Cardiac muscle cell (in vitro differentiated cells and primary cell): ENCODE measurements at places on chromosomes 6 and 20. TPM values are rescaled to one million over a fixed set of nuclear protein-coding genes. Genes with fewer than 3 reads are reported as not detected.

- H3K27ac ChIP-seq = no peak overlapping the region
- no peak overlapping the region for H3K4me3 ChIP-seq
- no peak for DNase-seq
- H3K4me1 ChIP-seq = no peaks in the 10 kb centered on the region
- H3K36me3 ChIP-seq = no peaks in the 10 kb centered on the region
Observed at GRCh38 chr6:97145691-97146090, 137.3 kb downstream of the MMS22L start.

GRCh38 chr6:168158213-168158979 lies 79.4 kb upstream of the FRMD1 start:
- H3K36me3 ChIP-seq = no peaks in the 10 kb centered on the region
- H3K27me3 ChIP-seq = no peaks in the 10 kb centered on the region
- H3K27ac ChIP-seq = no peak overlapping the region

DNA sequence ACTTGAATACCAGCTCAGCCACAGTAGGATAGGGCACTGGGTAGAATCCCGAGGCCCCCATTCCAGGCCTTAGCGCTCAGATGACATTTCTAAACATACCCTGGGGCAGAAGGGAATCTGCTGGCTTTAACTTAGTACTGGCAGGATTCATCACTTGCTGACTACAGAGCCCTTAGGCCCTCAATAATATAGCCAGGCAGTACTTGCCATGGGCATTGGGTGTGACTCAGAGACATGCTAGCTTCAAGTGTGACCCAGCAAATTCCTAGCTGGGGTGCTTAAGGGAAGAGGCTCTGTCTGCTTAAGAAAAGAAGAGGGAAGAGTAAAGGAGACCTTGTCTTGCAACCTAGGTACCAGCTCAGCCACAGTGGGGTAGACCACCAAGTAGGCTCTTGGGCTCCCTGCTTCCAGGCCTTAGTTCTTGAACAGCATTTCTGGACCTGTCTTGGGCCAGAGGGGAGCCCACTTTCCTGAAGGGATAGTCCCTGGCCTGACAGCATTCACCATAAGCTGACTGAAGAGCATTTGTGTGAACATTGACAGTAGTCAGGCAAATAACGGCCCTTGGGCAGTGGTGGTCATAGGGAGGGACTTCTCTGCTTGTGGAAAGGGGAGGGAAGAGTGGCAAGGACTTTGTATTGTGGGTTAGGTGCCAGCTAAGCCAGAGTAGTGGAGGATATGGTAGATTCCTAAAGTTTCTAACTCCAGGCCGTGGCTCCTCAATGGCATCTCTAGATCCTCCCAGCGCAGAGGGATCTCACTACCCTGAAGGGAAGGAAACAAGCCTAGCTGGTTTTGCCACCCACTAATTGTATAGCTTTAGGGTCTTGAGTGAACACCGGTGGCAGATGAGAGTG lies 48.5 kb upstream of the HACE1 start:
- no peak overlapping the region for H3K4me3 ChIP-seq
- H3K4me1 ChIP-seq = no peaks in the 10 kb centered on the region
- no peak for DNase-seq
- H3K36me3 ChIP-seq = no peaks in the 10 kb centered on the region
- H3K27me3 ChIP-seq = no peaks in the 10 kb centered on the region

GRCh38 chr6:36676141-36677058 lies 2.1 kb upstream of the CDKN1A start:
- peaks cover 11% of the 10 kb centered on the region for H3K27me3 ChIP-seq
- H3K27ac ChIP-seq = peak overlapping the region; percentile 80
- H3K4me3 ChIP-seq = no peak overlapping the region
- DNase-seq = no peak

The C20orf141 gene
- not detected in 2 replicates for total RNA-seq

DNA sequence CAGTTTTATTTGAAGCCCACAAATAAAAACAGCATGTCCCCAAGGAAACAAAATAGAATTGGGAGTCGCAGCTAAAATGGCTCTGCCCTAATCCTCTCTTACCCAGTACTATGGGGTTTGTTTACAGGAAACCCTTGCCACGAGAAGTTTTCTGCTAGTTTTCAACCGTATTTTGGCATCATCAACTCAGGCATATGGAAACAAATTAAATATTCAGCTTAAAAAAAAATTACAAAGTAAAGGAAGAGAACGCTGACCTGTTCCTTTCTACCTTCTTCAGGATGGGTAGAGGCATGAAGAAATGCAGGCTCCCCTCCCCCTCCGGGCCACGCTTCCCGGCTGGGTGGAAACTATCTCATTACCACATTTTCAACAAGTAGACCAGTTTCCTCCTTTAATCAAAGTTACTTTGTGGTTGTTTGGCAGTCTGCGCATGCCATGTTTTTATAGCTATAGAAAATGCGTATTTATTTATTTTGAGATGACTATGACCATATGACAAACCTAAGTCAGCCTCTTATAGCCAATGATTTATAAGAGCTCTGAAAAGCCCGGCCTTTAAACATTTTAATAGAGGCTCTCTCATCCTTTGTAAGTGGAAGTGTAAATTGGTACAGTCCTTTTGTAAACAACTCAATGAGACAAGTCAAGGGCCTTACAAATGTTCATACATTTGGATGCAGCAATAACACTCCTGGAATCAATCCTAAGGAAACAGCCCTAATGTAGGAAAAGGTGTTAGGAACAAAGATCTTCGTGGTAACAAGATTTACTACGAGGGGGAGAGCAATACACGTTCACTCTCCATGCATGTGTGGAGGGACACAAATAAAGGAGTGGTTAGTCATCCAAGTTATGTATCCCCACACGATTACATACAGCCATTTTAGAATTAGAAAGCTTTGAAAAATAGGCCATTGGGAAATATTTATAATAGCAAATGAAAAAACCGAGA lies 16.1 kb upstream of the ZNF217 start:
- H3K36me3 ChIP-seq = no peaks in the 10 kb centered on the region
- H3K4me1 ChIP-seq = peaks cover 12% of the 10 kb centered on the region
- H3K27ac ChIP-seq = no peak overlapping the region
- no peaks in the 10 kb centered on the region for H3K27me3 ChIP-seq
- peak; percentile 55 for DNase-seq

GRCh38 chr6:167767715-167768107 lies 59.0 kb upstream of the AFDN start:
- peaks cover 4% of the 10 kb centered on the region for H3K4me1 ChIP-seq
- no peak for DNase-seq
- no peaks in the 10 kb centered on the region for H3K27me3 ChIP-seq

DNA sequence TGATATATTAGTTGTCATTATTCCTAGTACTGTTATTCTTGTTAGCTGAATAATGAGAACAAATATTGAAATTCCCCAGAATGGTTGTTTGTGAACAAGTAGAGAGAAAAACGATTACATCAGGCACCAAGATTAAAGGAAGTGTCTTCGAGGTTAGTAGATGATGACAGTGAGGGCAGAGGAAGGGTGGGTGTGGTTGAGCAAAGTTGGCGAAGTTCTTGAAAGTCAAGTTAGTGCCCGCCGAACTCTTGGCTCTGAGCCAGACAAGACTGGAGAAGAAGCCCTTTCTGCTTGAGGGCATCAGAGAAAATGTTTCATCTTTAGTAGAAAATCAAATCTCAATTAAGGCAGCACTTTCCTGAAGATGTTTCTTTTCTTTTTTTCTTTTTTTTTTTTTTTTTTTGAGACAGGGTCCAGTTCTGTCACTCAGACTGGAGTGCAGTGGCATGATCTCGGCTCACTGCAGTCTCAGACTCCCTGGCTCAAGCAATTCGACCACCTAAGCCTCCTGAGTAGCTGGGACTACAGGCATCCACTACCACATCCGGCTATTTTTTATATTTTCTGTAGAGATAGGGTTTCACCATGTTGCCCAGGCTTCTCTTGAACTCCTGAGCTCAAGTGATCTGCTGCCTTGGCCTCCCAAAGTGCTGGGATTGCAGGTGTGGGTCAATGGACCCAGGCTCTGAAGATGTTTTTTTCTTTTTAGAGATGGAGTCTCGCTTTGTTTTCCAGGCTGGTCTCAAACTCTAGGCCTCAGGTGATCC lies 77.1 kb downstream of the SGK1 start:
- H3K4me3 ChIP-seq = no peak overlapping the region
- H3K27ac ChIP-seq = no peak overlapping the region
- H3K4me1 ChIP-seq = no peaks in the 10 kb centered on the region
- no peaks in the 10 kb centered on the region for H3K27me3 ChIP-seq
- no peak for DNase-seq
- H3K36me3 ChIP-seq = no peaks in the 10 kb centered on the region

DNA sequence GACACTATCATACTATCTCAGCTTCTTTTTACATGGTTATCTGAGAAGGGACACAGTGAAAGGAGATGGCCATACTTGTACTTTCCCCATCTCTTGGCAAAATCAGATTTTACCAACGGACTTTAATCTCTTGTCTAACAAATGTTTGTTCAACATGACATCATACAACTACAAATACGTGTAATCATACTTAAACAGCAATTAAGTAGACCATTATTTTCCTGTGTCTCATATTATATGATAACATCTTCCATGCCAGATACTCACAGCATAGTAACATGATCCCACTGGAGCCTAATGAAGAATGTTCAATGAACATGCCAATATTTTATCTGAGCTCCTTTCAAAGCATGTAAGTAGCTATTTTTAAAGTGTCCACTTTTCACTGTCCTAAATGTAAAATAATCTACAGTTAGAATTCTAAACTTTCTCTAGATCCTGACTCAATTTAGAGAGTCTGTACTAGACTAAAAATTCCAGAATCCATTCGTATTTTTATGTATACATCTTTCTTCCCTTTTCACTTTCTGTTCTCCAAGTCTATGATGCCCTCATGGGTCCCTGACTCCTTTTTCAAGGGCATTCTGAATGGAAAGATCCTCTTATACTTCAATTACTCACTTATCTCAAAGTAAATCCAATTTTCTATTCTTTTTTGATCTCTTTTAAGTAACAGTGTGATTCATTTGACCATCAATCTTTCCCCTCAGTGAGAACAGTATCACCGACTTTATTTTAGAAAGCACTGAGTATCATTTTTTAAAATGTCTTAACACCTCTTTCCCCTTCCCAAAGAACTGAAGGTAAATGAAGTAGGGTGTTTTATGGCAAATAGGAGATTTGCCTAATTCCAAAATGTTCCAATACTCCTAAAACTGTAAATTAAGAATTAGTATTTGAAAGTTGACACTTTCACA lies 133.5 kb downstream of the CDK19 start:
- no peaks in the 10 kb centered on the region for H3K27me3 ChIP-seq
- no peak for DNase-seq
- no peak overlapping the region for H3K4me3 ChIP-seq

- no peaks in the 10 kb centered on the region for H3K36me3 ChIP-seq
- H3K27ac ChIP-seq = no peak overlapping the region
- no peaks in the 10 kb centered on the region for H3K27me3 ChIP-seq
Observed at GRCh38 chr6:90870561-90870960, 283.7 kb upstream of the MAP3K7 start.
